ENCODE measurements at places on chromosomes 6 and 20. TPM values are rescaled to one million over a fixed set of nuclear protein-coding genes. Genes with fewer than 3 reads are reported as not detected.

DNA sequence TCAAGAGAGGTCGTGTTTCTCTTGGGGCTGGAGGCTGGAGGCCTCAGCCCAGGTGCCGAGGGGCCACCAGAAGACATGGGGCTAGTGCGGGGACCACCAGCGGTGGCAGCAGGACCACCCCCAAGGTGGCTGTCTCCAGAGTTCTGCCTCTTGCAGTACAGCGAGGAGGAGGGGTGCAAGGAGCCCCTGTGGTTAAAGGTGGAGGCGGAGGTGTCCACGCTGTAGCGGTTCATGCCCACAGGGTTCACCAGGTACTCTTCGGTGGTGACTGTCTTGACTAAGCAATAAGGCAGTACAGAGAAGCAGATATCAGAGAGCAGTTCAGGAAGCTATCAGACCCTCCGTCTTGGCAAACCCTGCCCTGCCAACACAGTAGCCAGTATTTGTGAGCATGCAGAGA lies 103.4 kb downstream of the SCML4 start:
- no peak overlapping the region for H3K27ac ChIP-seq
- DNase-seq: no peak
- H3K27me3 ChIP-seq: no peaks in the 10 kb centered on the region
- H3K4me1 ChIP-seq: no peaks in the 10 kb centered on the region
- no peaks in the 10 kb centered on the region for H3K36me3 ChIP-seq
- H3K4me3 ChIP-seq: no peak overlapping the region

DNA sequence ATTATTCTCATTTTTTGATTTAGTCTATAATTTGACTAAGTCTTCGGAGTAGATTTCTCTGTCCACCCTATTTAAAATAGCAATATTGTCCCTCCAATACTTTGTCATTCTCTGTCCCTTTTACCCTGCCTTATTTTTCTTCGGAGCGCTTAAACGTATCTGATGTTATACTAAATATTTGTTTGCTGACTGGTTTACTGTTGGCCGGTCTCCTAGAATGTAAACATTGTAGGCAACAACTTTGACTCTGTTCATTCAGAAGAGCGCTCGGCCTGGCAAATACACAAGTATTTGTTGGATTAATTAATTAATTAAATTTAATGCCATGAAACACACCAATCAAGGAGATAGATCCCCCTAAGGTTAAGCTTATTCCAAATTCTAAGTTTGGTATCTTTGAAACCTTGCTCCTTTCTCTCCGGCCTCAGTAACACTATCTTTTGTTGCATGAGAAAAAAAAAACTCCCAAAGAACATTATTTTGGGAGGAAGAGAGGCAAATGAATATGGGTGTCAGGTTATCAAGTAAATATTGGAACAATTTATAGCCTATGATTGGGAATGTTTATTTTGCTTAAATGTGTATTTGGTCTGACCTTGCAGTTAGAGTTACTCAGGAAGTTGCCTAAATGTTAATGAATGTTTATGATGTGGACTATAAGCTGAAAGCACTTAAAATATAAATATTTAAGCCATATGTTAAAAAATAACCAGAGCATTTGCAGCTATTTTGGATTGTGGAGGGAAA lies 231.1 kb downstream of the SOX4 start:
- no peak overlapping the region for H3K27ac ChIP-seq
- no peaks in the 10 kb centered on the region for H3K36me3 ChIP-seq
- no peaks in the 10 kb centered on the region for H3K4me1 ChIP-seq
- H3K27me3 ChIP-seq: no peaks in the 10 kb centered on the region
- no peak overlapping the region for H3K4me3 ChIP-seq

- H3K27ac ChIP-seq: peak overlapping the region; percentile 51
- H3K4me3 ChIP-seq: peak overlapping the region; percentile 100
- H3K27me3 ChIP-seq: no peaks in the 10 kb centered on the region
- no peaks in the 10 kb centered on the region for H3K4me1 ChIP-seq
- peak; percentile 22 for DNase-seq
Observed at GRCh38 chr6:166998256-166999144, 697 bp upstream of the CEP43 start.

GRCh38 chr6:166542580-166542912 lies 43.9 kb downstream of the RAMACL start:
- no peaks in the 10 kb centered on the region for H3K4me1 ChIP-seq
- no peaks in the 10 kb centered on the region for H3K36me3 ChIP-seq
- no peak overlapping the region for H3K27ac ChIP-seq
- H3K27me3 ChIP-seq: no peaks in the 10 kb centered on the region
- DNase-seq: no peak
- H3K4me3 ChIP-seq: no peak overlapping the region

- H3K4me1 ChIP-seq: no peaks in the 10 kb centered on the region
- no peak overlapping the region for H3K4me3 ChIP-seq
- no peak overlapping the region for H3K27ac ChIP-seq
- no peak for DNase-seq
Observed at GRCh38 chr6:96197241-96197640, 181.5 kb downstream of the FUT9 start.

The COL11A2 gene
- under 0.01 TPM for total RNA-seq

- H3K36me3 ChIP-seq: no peaks in the 10 kb centered on the region
- no peaks in the 10 kb centered on the region for H3K27me3 ChIP-seq
- no peak for DNase-seq
- no peak overlapping the region for H3K27ac ChIP-seq
- no peaks in the 10 kb centered on the region for H3K4me1 ChIP-seq
Observed at GRCh38 chr6:34370361-34370760, 22.1 kb downstream of the NUDT3 start.

The GUCA1A gene
- 0.83 TPM for total RNA-seq

DNA sequence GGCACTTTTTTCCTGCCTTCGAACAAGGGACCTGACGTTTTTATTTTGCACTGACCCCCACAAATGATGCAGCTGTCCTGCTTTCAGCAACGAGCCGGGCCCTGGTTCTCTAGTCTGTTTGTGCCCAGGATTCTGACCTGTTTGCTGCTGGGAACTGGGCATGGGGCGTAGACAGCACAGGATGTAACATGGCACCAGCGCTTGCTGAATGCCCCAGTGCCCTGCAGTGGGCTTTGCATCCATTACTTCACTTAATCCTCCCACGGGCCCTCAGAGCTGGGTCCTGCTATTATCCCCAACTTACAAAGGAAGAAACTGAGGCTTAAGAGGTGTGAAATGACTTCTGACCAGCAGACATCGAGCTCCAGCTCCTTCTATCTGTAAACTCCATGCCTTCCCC lies 80.4 kb upstream of the PMEPA1 start:
- H3K4me1 ChIP-seq: no peaks in the 10 kb centered on the region
- no peak overlapping the region for H3K27ac ChIP-seq
- DNase-seq: no peak
- no peak overlapping the region for H3K4me3 ChIP-seq
- H3K36me3 ChIP-seq: no peaks in the 10 kb centered on the region
- H3K27me3 ChIP-seq: no peaks in the 10 kb centered on the region

The DSP gene
- total RNA-seq: 10.8 TPM

DNA sequence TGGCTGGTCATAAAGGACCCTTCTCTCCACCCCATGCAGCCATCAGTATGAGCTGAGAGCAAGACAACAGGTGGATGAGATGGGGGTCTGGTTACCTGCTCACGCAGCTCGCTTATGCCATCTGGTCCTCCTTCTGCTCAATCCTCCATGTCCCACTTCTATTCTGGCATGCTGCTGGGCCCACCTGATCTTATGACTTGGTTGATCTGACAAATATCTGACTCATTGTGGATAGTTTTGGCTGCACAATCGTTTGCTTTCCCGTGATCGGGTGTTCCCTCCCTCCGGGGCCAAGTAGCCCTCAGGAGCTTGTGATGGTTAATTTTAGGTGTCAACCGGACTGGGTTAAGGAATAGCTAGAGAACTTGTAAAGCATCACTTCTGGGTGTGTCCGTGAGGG lies 26.6 kb upstream of the ELMO2 start:
- no peak overlapping the region for H3K27ac ChIP-seq
- no peaks in the 10 kb centered on the region for H3K4me1 ChIP-seq
- H3K4me3 ChIP-seq: no peak overlapping the region
- no peaks in the 10 kb centered on the region for H3K36me3 ChIP-seq
- no peak for DNase-seq

DNA sequence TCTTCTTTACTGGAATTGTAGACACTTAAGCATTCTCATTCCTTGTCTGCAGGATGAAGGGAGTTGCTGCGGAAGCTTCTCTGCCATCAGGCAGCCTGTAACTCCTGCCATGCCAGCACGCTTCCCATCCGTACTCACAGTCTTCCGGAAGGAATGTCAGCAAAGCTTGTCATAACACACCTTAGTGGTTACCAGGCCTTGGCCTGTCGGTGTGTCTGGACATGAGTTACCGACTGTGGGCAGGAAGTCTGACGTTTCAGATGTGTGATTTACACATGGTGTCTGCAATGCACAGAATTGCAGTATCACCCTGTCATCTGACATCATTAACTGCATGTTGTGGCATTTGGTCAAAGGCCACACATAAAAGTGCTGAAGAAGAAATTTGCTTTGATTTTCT lies 102.2 kb downstream of the SLC24A3 start:
- H3K27ac ChIP-seq: no peak overlapping the region
- H3K36me3 ChIP-seq: no peaks in the 10 kb centered on the region
- no peak for DNase-seq
- H3K4me1 ChIP-seq: no peaks in the 10 kb centered on the region

Measured in uterus (tissue), 4 donors.